T-helper 17 cell (primary cell): ENCODE measurements at places on chromosomes 7 and 10. TPM values are rescaled to one million over a fixed set of nuclear protein-coding genes. Genes with fewer than 3 reads are reported as not detected.

ZFYVE27 gene
- 69.2 TPM for total RNA-seq

OGDHL gene
- not detected for total RNA-seq

XRCC2 gene
- 0.25 TPM for total RNA-seq

CAMK2G gene
- total RNA-seq, result 52.6 TPM

OR2A7 gene
- total RNA-seq, result 6.5 TPM

CHRM2 gene
- not detected for total RNA-seq

ELFN1 gene
- not detected for total RNA-seq

MCMBP gene
- total RNA-seq, result 32.9 TPM

UPK3B gene
- total RNA-seq, result 1.8 TPM

TMEM26 gene
- total RNA-seq, result not detected
